ENCODE measurements at places on chromosomes 7 and 10. TPM values are rescaled to one million over a fixed set of nuclear protein-coding genes. Genes with fewer than 3 reads are reported as not detected.

DNA sequence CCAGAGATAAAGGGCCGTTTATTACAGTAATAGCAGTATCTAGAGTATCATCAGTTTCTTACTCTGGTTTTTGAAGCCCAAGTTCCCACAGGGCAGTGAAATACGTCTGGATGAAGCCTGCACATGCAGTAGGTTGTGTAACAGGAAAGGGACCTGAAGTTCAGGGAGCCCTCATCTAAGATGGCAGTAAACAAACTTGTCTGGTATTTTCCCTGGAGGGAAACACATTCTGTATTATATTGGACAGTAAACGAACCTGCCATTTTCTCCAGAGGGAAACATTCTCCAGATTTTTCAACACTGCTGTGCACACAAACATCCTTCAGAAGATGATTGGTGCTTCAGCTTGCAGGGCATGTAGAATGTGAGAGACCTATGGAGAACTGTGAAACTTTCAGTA, 189.9 kb downstream of the TFEC start:
- no peak for DNase-seq

DNA sequence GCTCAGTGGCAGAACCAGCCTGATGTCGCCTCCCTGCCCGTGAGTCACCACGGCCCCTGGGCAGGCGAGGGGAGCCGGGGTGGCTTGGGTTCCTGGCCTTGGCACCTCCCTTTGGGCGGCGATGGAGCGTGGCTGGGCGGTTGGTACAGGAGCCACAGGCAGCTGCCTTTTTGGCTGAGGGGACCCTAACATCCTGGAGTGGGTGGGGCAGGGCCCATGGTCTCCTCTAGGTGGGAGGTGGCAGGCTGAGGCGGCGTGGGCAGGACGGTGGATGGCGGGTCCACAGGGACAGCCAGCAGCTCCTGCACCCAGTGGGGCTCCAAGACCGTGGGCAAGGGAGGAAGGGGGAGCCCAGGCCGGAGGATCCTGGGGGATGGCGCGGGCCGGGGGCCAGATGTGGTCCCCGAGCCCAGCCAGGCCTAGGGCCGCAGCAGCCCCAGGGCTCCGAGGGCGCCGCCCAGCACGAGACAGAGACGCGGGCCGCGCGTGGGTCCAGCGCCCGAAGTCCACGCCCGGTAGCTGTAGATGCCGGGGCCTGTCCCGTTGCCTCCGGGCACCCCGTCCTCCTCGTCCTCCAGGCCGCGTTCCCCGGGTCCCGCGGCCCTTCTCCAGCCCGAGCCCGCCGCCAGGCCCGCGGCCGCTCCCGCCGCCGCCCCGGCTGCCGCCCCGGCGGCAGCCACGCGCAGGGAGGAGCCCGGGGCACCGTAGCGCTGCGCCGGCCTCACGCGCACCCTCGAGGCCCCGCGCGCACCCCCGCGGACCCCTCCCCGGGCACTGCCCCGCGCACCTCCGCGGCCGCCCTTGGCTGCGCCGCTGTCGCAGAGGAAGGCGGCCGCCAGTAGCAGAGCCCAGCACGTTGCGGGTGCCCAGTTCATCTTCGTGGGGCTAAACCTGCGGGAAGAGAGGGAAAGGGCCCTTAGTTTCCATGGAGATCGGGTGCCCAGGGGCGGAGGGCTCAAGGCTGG, 1.3 kb downstream of the SPRN start:
- no peak for DNase-seq

DNA sequence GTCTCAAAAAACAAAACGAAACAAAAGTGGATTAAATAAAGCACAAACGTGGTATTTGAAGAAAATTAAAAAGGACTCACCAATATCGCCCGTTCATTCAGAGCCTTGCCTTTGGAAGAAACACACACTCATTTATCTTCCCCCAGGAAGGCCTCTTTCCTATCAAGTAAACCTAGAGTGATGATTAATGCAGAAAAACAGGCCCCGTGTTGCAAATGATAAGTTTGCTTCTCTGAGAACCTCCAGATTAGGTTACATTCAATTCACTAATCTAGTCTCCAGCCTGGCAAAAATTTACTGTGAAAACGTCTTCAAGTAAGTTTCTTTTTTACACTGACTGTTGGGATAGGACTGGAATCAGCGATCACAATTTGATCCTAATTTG, 78.0 kb upstream of the C1GALT1 start:
- no peak for DNase-seq

DNA sequence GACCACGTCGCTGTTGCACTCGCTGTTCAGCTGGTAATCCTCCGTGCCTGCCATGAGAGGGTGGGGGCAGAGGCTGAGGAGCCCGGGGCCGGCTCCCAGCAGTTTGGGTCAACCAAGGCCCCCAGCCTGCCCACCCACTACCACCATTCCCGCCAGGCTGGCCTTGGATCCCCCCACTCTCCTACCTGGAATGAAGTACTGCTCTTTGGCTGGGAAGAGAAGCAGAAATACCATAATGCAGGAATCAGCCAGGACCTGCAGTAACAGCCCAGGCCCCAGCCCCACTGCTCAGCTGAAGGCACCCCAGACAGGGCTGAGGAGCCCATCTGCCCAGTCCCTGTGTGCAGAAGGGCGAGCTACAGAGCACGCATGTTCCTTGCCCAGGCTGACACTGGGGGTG, 138.0 kb downstream of the SLIT1 start:
- no peak for DNase-seq

DNA sequence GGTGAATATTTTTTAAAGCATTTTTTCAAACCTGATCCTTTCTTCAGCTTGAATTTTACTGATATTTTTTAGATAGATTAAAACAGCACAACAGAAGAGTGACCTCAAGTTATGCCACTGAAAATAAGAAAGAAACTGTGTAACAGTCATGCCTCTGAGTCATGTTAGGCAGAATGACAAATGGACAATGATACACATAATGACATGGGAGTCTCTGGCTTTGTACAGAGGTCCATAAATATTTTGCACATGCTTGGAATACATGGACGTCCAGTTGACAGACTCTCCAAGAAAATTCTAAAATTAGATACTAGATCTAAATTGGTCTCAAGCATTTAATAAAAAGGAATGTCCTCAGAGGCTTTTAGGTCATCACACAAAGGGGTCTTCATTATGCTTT, 21.9 kb upstream of the SEMA3A start:
- DNase-seq: no peak

DNA sequence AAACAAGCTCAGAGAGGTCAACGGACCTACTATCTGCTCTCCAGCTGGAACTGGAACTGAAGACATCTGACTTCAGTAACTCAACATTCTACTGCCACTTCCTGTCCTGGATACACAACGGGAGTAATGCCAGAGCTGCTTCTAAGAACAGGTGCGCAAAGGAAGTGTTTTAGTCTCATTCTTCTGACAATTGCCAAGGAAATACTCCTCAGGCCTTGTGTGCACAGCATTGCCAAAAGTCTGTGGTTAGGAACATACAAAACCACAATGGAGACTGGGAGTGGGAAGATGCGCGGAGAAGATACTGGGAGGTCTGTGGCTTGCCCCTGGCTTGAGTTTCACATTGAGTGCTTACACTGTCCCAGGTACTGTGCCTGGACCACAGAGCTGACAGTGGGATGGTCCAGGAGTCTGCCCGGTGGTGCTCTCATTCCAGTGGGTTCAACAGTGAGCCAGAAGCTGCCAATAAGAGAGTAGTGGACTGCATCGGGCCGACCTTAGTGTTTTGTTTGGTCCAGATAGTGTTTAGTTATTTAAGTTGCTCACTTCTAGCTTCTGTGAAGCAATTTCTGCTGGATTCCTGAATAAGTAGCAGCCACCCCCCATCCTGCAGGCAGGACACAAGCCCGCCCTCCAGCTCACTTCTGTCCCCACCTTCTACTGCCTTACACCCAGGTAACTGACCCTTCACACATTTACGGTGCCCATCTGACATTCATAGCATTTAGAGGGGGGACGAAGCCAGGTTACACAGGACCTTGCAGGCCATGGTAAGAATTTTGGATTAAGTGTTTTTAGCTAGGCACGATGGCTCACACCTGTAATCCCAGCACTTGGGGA, 10.3 kb downstream of the TBL2 start:
- no peak for DNase-seq

- no peak for DNase-seq
These were observed 46.2 kb downstream of the BLNK start for GRCh38 chr10:96225119-96225518.

DNA sequence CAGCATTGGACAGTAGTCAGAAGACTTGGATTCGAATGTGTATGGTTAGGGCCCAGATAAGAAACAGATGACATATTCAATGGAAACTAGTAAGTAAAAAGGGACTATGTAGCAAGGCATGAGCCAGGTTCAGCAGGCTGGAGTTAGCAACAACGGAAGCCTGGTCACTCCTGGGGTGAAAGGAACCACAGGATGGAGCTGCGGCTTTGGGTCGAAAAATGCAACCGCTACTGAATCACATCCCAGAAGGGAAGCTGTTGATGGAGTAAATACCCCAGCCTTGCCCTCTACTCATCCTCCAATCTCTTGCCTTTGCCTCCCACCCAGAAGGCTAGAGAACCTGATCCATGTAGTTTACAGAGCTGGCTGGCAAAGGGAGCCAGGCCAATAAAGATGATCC, 37.5 kb upstream of the EGR2 start:
- no peak for DNase-seq

GRCh38 chr10:15632456-15633091, 87.1 kb downstream of the ITGA8 start:
- no peak for DNase-seq

- no peak for DNase-seq
These were observed 1.7 kb downstream of the LBX1 start for GRCh38 chr10:101227429-101228152.

GRCh38 chr10:86655596-86655995, 1.2 kb downstream of the OPN4 start:
- no peak for DNase-seq

DNA sequence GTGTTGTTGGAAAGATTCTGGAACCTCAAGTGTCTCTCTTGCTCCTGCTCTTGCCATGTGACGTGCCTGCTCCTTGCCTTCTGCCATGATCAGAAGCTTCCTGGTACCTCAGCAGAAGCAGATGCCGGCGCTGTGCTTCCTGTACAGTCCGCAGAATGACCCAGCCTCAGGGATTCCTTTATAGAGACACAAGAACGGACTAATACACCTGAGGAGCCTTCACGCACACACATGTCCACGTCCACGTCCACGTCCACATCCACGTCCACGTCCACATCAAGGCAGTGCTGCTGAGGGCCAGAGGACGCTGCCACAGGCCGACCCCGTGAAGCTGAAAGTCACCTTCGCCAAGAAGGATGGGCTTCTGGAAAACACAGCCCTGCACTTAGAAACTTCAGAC, 190.1 kb downstream of the MAD1L1 start:
- DNase-seq: no peak

- no peak for DNase-seq
These were observed 17.8 kb upstream of the CCDC3 start for GRCh38 chr10:13019280-13019679.

DNA sequence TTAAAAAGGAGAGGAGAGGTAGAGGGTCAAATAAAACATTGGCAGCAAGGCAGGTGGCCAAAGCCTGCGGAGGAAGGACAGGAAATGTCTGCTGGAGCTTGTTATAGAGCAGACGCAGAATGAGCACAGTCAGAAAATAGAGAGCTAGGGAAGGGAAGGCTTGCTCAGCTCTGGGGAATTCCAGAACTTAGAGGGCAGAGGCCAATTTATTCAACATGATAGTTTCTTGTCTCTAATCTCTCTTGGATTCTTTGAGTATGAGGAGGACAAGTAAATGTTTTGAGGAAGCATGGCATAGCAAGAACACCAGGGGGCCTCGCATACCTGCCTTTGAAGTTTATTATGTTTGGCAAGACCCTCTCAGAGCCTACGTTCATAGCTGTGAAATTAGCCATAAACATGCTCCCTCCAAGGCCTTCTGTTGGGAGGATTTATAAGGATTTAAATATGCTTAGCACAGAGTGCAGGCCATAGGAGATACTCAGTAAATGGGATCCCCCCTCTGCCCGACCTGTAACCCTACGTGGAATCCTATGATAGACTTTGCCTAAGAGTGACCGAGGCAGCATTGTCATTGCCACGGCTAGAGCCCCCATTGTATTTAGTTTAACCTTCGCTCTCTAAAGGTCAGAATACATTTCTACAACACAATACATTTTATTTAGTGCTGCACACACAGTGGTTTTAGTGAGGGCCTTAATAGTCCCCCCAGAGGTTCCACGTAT, 293.9 kb downstream of the CCDC3 start:
- DNase-seq: no peak

DNA sequence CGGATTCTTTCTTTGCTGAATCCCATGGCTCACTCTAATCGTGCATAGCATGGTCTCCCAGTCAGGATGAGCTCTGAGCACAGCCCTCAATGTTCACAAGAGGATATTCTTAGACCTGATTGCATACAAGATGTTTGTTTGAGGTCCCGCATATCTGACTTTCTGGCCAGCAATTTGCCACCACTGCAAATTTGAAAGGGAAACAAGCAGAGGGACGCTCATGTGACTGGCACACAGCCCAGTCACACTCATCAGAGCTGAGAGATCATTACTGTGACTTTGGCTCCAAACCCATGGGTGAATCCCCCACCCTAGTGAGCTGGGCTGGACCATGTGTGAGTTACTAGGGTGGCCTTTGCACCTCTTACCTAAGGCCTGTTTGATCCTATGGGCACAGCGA, 9.9 kb downstream of the TAS2R41 start:
- DNase-seq: peak; percentile 87

GRCh38 chr10:78942091-78942501, 126.7 kb upstream of the ZMIZ1 start:
- DNase-seq: no peak

GRCh38 chr10:69730251-69731156, 71.2 kb upstream of the COL13A1 start:
- no peak for DNase-seq

GRCh38 chr10:102291221-102291905, 46.0 kb downstream of the GBF1 start:
- DNase-seq: no peak

GRCh38 chr7:64934478-64934877, 31.4 kb downstream of the ZNF273 start:
- no peak for DNase-seq

DNA sequence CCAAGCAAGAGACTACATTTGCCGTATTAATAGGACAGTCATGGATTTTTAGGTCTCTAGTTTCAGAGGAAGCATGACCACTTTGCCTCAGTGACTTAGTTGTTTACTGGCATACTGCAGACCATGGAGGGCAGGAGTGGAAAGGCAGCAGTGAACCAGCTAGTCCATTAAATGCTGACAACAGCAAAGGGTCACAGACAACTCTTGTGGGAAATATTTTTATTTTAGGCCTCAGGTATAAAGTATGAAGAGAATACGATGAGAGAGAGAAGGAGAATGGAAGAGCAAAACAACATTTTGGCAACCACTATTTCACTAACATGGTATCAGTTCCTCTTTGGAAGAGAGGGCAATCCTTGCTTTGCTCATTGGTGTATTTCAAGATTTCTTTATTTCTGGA, 118.0 kb downstream of the RELN start:
- no peak for DNase-seq

GRCh38 chr7:114412548-114412947, 2.1 kb upstream of the FOXP2 start:
- DNase-seq: no peak

DENND2A gene
- 35.8 TPM for polyA plus RNA-seq

SP8 gene
- polyA plus RNA-seq: not detected

BUD31 gene
- 95.9 TPM for polyA plus RNA-seq

POLL gene
- polyA plus RNA-seq: 35.8 TPM

PON2 gene
- 290 TPM for polyA plus RNA-seq

CFAP43 gene
- polyA plus RNA-seq: 6.9 TPM

ZPBP gene
- polyA plus RNA-seq: 0.23 TPM

HOXA4 gene
- 32.0 TPM for polyA plus RNA-seq
